GM12865 (cell line): ENCODE measurements at places on chromosomes 2 and 18.

DNA sequence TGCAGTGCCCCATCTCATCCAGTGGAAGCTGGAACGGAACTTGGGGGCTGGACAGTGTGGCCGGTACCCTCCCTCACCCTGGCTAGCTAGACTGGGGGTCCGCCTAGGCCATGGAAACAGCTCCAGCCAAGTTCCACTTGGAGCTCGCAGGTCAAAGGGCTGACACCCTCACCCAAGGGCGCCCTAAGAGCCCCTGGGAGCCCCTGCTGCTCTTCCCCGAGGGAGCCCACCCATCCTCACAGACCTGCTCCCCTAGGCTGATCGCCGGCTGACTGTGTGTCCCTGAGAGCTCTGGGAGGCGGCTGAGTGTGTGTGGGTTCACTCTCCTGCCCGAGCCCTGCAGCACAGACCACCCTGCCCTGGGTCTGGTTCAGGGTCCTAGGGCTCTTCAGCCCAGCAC is 118.2 kb upstream of the OTOS start:
- DNase-seq: no peak

GRCh38 chr2:38487852-38488251 is 110.8 kb upstream of the ATL2 start:
- DNase-seq: no peak

DNA sequence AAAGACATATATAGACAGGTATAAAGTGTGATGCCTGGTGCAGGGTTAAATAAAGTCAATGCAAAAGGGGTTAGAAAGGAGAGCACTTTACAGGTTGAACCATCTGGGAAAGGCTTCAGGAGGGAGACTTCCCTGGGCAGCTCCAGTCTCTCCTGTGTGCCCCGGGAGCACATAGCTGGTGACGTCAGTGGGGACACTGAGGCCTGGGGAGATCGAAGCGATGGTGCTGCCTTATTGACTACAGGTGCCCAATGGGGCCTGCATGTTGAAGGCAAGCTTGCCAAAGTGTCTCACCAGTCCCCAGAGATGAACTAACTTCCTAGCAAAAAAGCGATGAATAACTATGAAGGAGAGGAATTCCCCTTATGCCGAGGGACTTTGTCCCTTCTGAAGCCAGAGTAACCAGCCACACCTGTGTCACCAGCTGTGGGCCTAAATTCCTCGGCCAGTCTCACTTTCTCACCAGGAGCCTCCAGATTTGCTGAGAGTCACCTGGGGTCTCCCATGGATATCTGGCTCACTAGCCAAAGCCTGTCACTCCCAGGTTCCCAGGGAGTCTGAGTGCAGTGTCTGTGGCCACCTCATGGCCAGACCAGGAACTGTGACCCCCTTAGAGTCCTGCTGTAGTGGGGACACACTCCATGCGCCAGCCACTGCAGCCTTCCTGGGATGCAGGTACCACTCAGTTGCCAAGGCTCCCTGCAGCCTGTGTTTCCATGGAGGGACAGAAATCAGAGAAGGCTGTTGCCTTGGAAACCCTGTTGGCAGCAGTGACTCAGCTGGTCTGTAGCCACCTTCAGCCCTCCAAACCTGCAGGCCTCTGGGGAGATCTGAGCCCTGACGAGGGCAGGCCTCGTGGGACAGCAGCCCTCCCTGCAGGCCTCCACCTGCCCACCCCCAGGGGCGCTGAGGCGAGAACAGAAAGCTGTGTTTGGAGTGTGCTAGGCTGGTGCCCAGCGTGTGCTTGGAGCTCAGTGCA is 128.7 kb downstream of the CTIF start:
- DNase-seq: no peak

- no peak for DNase-seq
These were observed 592.2 kb upstream of the SYT4 start for GRCh38 chr18:43869451-43870008.

DNA sequence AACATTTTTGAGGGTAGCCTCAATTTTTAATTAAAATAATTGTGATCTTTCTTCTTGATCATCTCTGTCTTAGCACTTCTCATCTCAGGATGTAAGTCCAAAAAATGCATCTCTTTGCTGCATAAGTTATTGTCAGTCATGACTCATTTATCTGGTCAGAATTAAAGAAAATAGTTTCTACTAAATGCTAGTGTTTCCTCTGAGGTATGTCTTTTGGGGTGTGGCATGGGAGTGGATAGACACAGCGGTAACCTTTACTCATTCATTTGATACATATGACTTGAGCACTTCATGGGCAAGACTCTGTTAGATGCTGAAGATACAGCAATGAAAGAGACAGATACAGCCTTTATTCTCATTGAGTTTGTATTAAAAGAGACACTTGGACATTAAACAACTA is 284.7 kb downstream of the IRS1 start:
- DNase-seq: no peak

DNA sequence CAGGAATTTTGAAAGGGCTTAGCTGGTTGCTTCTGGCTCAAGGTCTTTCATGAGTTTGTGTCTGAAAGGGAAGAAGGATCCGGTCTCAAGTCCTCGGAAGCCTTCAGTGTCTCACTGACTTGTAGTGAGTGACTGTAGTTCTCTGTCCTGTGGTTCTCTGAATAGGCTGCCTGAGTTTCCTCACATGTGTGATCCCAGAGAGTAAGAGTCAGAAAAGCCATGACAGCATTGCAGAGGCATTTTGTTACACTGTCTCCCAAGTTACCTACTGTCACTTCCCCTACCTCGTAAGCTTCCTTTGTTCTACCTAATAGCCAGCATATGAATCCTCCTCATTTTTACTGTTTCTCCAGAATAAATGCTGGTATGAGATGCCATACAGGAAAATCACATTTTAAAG is 709.1 kb upstream of the CHAC2 start:
- DNase-seq: no peak

GRCh38 chr18:45290364-45290763 is 324.9 kb upstream of the SLC14A2 start:
- DNase-seq: no peak

DNA sequence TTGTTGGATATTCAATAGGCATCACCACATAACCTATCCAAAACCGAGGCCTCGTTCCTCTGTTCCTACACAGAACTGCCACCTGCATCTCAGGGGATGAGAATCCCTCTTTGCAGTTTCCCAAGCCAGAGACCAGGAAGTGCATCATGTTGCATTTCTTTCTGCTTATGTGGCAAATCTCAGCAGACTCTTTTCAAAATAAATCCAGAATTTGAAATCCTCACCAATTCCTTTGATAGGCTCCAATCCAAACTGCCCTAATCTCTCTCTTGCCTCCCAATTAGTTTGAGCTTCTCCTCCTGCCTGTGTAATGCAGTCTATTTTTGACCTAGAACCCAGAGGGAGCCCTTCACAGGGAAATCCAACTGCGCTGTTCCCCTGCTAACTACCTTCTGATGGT is 215.5 kb downstream of the RNF144A start:
- DNase-seq: no peak

DNA sequence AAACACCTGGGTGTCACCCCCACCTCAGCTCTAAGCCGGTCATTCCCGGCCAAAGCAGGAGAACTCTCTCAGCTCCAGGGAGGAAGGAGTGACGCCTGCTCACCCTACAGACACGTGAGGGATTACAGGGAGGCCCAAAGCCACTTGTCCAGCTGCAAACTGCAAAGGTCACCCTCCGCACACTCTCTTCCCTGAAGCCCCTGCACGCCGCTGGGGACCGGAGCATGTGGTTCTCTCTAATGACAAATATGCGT is 108.0 kb upstream of the ID2 start:
- DNase-seq: no peak

DNA sequence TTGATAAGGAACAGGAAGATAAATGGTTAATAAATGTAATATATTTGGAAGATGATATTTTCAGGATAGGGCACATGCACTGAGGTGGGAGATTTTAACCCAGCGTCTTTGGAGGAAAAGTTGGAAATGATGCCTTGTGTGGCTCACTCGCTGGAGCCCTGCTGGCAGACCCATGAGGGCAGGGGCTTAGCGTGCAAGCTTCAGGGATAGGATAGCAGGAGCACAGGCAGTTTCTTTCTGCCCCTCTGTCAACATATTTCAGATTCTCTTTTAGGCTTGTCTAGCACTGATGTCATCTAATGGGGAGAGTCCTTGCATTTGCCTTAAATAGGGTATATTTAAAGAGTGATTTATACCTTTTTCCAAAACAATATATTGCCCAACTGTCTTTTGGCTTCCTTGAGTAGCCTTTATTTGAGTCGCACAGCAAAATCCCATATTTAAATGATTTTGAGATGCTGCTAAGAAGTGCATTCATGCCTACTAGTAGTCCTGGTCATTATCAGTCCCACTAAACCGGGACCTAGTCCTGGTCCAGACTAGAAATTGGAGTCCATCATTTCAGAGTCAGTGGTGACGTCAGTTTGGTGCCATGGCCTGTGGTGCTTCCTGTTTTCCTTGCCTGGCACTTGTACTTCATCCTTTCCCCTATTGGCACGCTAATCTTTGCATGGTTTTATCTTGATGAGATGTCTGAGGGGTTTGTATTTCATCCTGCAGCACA is 45.8 kb downstream of the SH3RF3 start:
- no peak for DNase-seq

- no peak for DNase-seq
These were observed 186.6 kb downstream of the MGAT5 start for GRCh38 chr2:134440336-134440909.

GRCh38 chr2:204691911-204692510 is 146.7 kb downstream of the PARD3B start:
- DNase-seq: peak; percentile 55

DNA sequence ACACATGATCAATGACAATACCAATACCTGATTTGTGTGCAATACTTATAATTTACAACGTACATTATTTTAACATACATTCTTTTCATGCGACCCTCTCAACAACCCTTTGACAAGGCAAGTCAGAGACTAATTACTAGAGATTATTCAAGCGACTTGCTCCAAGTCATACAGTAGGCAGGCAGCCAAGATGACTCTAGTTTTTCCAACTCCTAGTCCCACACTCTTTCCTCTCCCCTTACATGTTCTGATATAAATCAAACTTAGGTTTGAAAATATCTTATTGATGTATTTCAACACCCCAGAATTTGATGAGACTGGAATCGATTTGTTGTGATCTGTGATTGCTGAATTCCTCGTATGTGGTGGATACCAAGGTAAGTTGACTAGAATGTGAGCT is 8.0 kb upstream of the CYP27C1 start:
- DNase-seq: no peak

GRCh38 chr2:147149575-147150240 is 695.1 kb upstream of the ACVR2A start:
- no peak for DNase-seq
